HFFc6 (cell line): ENCODE measurements at places on chromosomes 13 and 19. TPM values are rescaled to one million over a fixed set of nuclear protein-coding genes. Genes with fewer than 3 reads are reported as not detected.

- DNase-seq = no peak
These were observed 172.5 kb upstream of the SLITRK5 start for GRCh38 chr13:87498681-87499080.

GRCh38 chr13:73954808-73955207, 179.4 kb downstream of the KLF12 start:
- DNase-seq = no peak

- peak; percentile 15 for DNase-seq
These were observed 329.7 kb downstream of the UQCRFS1 start for GRCh38 chr19:28883241-28883693.

- DNase-seq = peak; percentile 72
These were observed 81.2 kb downstream of the STARD13 start for GRCh38 chr13:33204130-33204927.

- DNase-seq = no peak
These were observed 9.3 kb downstream of the SLC7A10 start for GRCh38 chr19:33216198-33216830.

GRCh38 chr19:6590827-6591319, at the start of gene CD70:
CD70 (minus strand) TSS chr19:6591150; CDS start chr19:6591002, 148 bp downstream.
- no peak for DNase-seq

- no peak for DNase-seq
These were observed 62.3 kb downstream of the CCDC70 start for GRCh38 chr13:51923983-51924539.

The CTU1 gene
- 6.6 to 8.9 TPM (median 7.7 TPM) in 3 replicates for total RNA-seq

The GDF15 gene
- 22.2 to 36.9 TPM (median 25.8 TPM) in 3 replicates for total RNA-seq

The PPP1R13L gene
- total RNA-seq = 9.4 to 19.0 TPM (median 15.8 TPM) in 3 replicates

The ZNF835 gene
- not detected in 2 replicates for total RNA-seq
